SJCRH30 (cell line): ENCODE measurements at places on chromosomes 2 and 18. TPM values are rescaled to one million over a fixed set of nuclear protein-coding genes. Genes with fewer than 3 reads are reported as not detected.

Gene ARHGAP25
- total RNA-seq, result 6.3 and 6.6 TPM in 2 replicates

Gene ALPP
- total RNA-seq, result 0.08 TPM in 1 of 2 replicates, not detected in the other

Gene SEPTIN10
- total RNA-seq, result 64.8 and 72.5 TPM in 2 replicates

GRCh38 chr2:170950221-170950761 lies 21.2 kb downstream of the GORASP2 start:
- DNase-seq, result no peak

- no peak for DNase-seq
These were observed 33.5 kb downstream of the AOX1 start for GRCh38 chr2:200619279-200619678.

GRCh38 chr2:166057370-166058164 lies 70.3 kb downstream of the SCN1A start:
- DNase-seq, result peak; percentile 52
